Stimulated activated CD4-positive, alpha-beta T cell treated with anti-CD3 and anti-CD28 coated beads, Interleukin-2, amount 100 ng/mL, for 48 hours (primary cell): ENCODE measurements at places on chromosomes 7 and 10.

DNA sequence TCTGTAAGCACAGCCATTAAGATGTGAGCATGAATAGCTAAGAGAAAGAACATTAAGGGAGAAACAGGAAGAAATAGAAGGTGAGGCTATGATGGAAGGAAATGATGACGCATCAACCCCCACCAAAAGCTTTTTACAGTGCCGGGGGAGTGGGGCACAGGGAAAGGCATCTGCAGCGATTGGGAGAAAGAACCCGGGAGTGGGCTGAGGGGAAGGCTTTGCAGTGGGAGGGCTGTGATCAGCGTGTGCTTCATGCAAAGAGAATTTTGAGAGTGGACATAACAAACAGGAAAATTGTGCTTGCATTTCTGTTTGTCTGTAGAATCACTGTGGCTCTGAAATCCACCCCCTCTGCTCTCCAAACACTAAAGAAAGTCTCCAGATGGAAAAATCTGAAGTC lies 250.8 kb downstream of the KCNMA1 start:
- DNase-seq: no peak

DNA sequence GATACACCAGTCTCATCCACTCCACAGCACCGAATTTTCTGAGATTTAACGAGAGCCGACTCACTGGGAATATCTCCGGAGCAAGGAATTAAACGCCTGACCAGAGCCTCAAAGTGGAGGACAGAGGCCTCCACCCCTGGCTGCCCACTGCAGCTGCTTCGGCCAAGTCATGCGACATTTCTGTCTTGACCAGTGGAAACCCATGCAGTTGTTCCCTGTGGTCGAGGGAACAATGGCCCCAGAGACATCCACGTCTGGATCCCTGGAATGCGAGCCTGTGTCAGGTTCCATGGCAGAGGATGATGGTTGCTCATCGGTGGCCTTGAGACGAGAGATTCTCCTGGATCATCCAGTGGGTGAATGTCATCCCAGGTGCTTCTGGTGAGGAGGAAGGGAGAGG lies 65.7 kb upstream of the INSIG1 start:
- no peak for DNase-seq

DNA sequence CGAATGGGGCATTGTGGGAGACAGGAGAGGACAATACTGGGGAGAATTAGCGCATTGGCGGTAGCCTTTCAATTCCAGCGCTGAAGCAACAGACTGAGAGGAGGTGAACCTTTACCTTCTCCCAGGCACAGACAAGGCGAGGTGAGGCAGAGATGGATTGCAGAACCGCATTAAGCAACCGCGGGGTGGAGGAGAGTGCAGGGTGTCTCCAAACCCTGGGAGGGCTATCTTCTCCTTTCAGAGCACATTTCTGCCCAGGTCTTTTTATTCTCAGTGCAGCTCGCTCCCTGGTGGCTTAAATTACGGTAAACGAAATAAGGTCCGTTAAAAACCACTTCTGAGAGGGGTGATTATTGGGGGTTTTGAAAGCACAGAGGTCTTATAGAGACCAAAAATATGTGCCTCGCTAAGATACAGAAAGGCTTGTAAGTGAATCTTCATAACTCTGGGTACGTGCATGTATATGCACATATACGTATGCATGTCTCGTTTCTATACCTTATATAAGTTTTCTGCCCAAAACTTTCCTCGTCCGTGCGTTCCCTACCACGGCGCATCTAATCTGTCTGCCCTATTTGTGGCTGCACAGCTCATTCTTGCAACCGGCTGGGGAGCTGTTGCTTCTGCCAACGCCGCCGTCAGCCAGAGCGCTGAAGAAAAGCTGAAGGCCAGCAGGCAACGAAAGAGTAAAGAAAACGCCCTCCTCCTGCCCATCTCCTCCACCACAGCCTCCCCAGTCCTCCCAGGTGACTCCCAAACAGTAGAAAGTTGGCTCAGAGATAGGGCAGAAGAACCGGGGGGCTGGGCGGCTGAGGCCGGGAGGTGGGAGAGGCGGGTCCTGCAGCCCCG lies 895 bp upstream of the ZNF804B start:
- DNase-seq: no peak

GRCh38 chr10:21278491-21279216 lies 246.8 kb downstream of the SKIDA1 start:
- peak; percentile 88 for DNase-seq

DNA sequence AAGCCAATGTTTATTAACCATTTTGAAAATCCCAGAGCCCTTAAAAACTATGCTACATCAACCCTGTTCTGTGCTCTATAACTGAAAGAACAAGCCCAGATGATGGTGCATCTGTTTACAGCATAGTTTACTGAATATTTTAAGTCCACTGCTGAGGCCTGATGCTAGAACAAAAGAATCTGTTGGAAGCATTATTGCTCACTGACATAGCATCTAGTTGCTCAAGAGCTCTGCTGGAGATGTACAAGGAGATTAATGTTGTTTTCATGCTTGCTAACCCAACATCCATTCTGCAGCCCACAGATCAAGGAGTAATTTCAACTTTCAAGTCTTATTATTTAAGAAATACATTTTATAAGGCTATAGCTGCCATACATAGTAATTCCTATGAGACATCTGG lies 181.3 kb upstream of the FEZF1 start:
- DNase-seq: no peak

- DNase-seq: no peak
These were observed 10.0 kb upstream of the DDIT4 start for GRCh38 chr10:72263613-72264241.

GRCh38 chr7:39623732-39624441 lies 515 bp downstream of the RALA start:
- DNase-seq: no peak

DNA sequence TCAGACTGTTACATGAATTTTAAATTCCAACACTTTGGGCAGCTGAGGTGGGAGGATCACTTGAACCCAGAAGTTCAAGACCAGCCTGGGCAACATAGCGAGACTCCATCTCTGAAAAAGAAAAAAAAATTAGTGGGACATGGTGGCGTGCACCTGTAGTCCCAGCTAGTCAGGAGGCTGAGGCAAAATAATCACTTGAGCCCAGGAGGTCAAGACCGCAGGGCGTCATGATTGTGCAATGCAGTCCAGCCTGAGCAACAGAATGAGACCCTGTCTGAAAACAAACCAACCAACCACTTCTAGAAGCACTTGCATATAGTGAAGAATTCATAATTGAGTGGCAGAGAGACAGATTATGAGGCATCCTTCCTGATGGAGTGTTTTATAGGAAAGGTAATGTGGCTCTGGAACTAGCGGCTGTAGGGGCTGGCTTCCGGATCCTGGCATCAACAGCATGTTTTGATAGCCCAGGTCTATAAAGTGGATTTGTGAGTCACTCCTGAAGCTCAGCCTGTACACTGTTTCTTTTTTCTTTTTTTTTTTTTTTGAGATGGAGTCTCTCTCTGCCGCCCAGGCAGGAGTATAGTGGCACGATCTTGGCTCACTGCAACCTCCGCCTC lies 40.3 kb upstream of the RSBN1L start:
- DNase-seq: no peak

DNA sequence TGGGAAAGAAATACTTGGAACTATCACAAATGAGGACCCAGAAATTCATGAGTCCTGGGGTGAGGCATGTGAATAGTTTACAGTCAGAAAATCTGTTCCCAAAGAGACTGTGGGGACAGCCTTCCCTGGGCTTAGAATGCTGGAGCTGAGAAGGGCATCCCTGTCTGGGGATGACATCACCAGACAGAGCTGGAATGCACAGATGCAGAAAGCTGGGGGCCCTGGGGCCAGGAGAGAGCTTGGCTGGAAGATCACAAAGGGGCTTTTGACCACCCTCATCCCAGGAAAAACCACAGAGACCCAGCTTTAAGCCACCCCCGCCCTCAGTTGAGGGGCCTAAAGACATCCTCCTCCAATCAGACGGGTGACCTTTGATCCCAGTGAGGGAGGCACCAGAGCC lies 264.5 kb downstream of the PLXNA4 start:
- no peak for DNase-seq

GRCh38 chr10:31693491-31693890 lies 235.1 kb downstream of the ARHGAP12 start:
- no peak for DNase-seq

- no peak for DNase-seq
These were observed 285.9 kb upstream of the SMIM30 start for GRCh38 chr7:113404245-113404644.

DNA sequence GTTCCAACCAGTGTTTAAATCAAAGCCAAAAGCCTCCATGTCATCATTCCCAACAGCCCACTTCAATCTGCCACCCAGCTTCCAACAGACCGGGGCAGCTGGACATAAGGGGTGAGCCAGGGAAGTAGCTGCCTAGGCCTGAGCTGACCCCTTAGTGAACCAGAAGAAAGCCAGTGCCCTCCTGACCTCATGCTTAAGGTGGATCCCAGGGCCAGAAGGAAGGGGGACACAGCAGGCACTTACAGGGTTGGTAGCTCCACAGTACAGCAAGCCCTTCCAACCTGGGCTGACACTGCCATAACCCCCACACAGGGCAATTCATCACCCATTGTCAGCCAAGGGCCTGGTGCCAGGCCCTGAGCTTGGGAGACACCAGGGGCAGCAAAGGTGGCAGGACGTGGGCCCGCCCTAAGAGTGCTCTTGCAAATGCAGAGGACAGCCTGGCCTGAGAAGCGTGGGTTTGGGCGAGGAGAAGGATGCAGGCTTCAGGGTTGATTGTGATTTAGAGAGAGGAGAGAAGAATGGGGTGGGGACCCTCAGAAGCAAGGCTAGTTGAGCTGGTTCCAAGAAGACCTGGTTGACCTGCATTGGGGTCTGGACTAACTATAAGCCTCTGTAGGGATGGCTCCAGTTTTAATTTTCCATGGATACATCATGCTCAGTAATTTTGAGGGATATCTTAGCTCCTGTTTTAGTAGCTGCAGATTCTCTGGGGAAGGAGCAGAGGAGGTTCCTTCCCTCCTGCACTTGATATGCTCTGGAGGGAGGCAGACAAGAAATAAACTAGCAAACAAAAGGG lies 3.1 kb upstream of the CYP26A1 start:
- DNase-seq: no peak

GRCh38 chr7:29196971-29197595 lies 2.5 kb downstream of the CHN2 start:
- no peak for DNase-seq
